CD4-positive, alpha-beta memory T cell (primary cell): ENCODE measurements at places on chromosomes 6 and 20.

GRCh38 chr20:35635652-35636051 lies 20.0 kb downstream of the SPAG4 start:
- no peak for DNase-seq

- no peak for DNase-seq
Observed at GRCh38 chr20:36582322-36582721, 8.9 kb downstream of the TGIF2 start.

DNA sequence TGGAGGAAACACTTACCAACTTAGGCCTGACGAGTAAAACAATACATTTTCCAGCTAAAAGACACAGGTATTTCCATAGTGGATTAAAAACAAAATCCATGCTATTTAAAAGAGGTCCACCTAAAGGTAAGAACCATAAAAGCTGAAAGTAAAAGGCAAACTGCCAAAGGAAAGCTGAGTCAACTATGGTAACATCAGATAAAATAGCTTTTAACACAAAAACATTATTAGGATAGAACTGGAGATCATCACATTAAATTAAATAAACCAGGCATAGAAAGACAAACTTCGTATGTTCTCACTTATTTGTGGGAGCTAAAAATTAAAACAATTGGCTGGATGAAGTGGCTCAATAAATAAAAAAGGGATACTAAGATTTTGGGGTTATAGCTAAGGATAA lies 166.8 kb upstream of the SLC22A16 start:
- no peak for DNase-seq

- no peak for DNase-seq
Observed at GRCh38 chr6:137349856-137350830, 131.0 kb upstream of the IFNGR1 start.

- no peak for DNase-seq
Observed at GRCh38 chr6:105302617-105303128, 100.2 kb downstream of the PREP start.

DNA sequence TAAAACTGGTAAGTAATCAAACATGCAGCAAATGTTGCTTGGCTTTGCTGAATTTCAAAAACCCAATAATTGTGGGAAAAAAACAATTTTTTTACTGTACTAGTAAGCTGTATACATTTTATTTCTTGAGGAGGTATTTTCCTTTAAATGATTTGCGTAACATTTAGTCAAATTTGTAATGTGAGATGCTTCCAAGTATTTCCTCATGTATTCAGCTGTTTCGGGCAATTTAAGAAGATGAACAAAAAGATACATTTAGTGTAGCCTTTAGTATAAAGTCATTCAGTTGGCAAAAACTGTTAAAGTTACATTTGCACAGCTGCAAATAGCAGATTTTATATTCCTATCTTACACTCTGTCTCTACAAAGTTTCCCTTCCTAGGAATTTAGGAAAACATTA lies 186.1 kb upstream of the SCGN start:
- DNase-seq, result no peak

GRCh38 chr6:81938991-81939732 lies 186.7 kb upstream of the TENT5A start:
- DNase-seq, result no peak

- no peak for DNase-seq
Observed at GRCh38 chr6:159099961-159100360, 55.2 kb upstream of the TAGAP start.

DNA sequence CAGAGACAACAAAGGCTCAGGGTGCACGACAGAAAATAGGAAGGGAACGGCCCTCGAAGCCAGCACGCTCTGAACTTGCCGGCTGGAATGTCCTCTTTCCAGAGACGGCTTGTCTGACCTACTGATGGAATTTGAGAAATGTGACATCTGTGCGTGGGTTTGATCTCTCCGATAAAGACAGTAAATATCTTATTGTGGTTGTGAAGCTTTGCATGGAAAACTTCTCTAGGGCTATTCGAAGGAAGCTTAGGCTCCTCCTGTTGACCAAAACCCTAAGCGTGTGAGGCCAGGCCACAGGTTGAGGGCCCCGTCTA lies 247.3 kb downstream of the ZNF217 start:
- DNase-seq, result no peak

DNA sequence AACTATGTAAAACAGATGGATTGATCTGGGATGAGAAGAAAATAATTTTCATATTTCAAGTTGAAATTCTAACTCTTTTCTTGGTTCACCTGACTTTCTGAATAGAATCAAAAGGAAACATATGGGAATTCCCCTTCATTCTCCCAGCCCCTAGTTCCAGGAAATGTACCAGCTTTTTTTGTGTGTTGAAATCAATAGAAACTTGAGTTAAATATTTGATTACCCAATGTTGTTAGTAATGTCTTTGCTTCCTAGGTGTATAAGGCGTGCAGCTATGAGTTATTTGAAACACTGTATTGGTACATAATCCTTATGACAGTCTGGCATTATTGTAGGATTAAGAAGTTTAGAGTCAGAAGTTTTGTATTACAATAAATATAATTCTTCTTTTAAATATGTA lies 21.5 kb downstream of the VNN2 start:
- no peak for DNase-seq

DNA sequence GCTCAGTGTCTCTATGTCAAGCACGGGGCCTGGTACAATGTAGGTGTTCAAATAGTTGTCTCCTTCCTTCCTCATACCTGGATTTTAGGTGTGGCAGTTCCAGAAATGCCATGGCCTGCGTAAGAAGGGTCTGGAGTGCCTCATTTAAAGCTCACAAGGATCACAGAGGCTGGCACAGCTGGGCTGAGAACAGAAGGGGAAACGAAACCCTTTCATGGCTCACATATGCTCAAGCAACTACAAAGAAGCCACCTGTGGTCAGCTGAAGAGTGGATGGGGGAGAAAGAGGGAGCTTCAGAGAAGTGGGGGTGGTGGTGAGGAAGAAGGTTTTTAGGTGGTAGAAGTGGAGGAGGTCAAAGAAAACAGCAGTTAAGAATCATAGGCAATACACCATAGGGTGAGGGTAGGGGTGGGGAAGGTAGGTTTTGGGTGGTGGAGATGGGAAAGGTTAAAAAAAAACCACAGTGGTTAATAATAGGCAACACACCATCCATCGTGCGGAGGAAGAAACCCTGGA lies 17.0 kb upstream of the TOP1 start:
- DNase-seq, result no peak

GRCh38 chr6:43077981-43078511 lies 1.9 kb downstream of the PTK7 start:
- no peak for DNase-seq

DNA sequence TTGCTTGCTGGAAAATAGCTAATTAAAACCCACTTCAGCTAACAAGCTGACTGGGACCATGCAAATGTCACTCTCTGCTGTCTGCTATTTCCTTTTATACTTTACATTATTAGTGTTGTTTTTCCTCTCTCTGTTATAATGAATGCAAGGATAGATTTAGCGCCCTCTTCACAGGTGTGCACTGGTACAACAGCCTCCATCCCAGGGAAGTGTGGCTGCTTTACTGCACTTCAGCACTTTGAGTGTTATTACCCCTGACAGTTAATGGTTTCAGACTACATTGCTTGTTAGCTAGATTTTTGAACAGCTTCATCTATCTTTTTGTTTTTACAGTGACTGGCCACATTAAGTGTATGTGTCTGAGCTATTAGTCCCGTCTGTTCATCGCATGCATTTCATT lies 405.7 kb downstream of the RNF144B start:
- DNase-seq, result no peak

DNA sequence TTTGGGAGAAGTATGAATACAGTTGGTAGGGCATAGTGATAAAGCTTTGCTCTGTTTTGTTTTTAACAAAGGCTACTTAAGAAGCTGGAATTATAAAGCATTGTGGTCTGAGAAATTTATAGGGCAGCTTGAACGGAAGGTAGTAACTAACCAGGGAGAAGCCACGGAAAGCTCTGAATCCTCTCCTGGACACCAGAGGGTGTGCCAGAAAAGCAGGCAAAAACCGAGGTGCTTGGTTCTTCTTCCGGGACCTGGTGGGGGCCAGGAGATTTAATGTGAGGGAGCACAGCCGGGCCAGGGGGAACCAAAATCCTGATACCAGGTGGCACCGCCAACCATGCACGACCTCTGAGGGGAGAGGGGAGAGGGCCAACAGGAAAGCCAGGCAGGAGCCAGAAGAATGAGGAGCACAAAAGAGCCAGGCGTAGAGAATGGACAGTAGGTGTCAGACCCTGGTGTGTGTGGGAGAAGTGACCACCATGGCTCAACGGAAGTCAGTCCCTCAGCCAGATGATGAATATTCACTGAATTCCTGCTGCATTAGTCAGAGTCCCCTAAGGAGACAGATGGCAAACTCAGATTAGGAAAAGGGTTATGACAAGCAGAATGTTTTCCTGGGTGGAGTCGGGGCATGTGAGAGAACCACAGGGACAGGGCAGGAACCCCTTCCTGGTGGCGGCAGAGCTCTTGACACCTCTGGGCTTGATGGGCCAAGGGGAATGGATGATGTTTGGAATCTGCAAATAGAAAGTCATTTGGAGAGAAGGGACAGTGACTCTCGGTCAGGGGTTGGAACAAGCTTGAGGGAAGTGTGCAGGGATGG lies 262.3 kb downstream of the ZNF217 start:
- DNase-seq, result no peak

DNA sequence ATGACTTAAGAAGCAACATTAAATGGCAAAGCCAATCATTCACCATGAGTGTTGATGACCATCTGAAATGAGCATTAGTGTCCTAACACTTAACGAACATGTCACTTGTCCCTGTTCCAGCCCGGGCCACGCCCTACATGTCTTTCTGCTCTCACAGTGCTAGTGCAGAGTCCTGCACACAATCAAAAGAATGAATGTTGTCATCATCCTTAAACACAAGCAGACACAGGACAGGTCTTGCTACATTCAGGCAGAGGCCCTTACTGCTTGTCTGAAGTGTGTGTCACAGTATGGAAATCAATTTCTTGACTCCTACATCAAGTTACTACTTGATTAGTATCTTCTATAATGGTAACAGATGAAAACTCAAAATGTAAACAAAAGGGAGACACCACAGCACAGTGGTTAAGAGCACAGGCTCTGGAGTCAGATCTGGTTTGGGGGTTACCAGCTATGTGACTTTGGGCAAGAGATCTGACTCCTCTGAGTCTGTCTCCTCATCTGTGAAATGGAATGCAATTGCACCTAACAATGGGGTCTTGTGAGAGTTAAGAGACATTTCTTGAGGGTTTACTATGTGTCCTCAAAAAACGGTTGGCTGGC lies 17.4 kb downstream of the UBE2V1 start:
- no peak for DNase-seq

DNA sequence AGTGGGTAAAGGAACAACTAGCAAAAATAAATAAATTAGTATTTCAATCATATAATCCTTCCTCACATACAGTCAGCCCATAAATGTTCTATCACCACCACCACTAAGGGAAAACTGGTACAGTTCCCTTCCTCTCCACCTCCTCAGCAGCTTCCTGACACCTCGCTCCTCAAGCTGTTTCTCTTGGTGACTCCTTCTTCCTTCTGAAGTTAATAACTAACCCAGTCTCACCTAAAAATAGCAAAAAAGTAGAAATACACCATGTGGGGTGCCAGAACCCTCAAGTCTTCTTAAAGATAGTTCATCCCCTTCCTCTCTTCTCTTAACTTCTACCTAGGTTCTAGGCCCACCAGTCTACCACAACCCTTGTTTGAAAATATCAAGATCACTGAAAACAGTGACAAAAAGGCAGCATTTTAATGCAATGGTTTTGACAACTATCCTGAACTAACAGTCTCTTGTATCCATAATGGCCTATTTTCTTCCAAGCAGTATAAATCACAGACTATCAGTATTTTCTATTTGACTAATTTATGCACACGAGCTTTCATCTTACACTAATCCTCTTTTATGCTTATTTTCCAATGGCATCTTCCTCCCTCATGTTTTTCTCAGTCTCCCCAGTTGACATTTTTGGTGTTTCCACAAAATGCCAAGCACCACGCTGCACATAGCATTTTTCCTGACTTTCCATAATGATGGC lies 85.5 kb downstream of the KHDC1L start:
- DNase-seq, result no peak
